Activated CD4-positive, alpha-beta T cell treated with anti-CD3 and anti-CD28 coated beads for 36 hours (primary cell): ENCODE measurements at places on chromosomes 3 and 15. TPM values are rescaled to one million over a fixed set of nuclear protein-coding genes. Genes with fewer than 3 reads are reported as not detected.

Gene SEMA3F
- total RNA-seq, result 0.25 TPM

Gene EFHB
- 0.62 TPM for total RNA-seq

Gene TRMT10C
- 54.3 TPM for total RNA-seq

Gene TMCO5A
- not detected for total RNA-seq

Gene C3orf49
- total RNA-seq, result not detected

Gene ECE2
- not detected for total RNA-seq

Gene NTRK3
- total RNA-seq, result 0.88 TPM

Gene PRR20G
- total RNA-seq, result not detected

Gene TERB2
- not detected for total RNA-seq

Gene CHL1
- not detected for total RNA-seq

Gene REC114
- not detected for total RNA-seq

Gene SERPINI2
- not detected for total RNA-seq

Gene ACTC1
- not detected for total RNA-seq

Gene ASB14
- total RNA-seq, result not detected

Gene APOD
- not detected for total RNA-seq

Gene SCN11A
- total RNA-seq, result 0.09 TPM

Gene PAQR5
- total RNA-seq, result not detected

Gene CSNK1G1
- total RNA-seq, result 20.3 TPM

Gene TMEM43
- 28.5 TPM for total RNA-seq

Gene GPX1
- total RNA-seq, result 306 TPM
